Activated T-cell treated with anti-CD3 and anti-CD28 coated beads for 24 hours (primary cell): ENCODE measurements at places on chromosomes 6 and 20.

DNA sequence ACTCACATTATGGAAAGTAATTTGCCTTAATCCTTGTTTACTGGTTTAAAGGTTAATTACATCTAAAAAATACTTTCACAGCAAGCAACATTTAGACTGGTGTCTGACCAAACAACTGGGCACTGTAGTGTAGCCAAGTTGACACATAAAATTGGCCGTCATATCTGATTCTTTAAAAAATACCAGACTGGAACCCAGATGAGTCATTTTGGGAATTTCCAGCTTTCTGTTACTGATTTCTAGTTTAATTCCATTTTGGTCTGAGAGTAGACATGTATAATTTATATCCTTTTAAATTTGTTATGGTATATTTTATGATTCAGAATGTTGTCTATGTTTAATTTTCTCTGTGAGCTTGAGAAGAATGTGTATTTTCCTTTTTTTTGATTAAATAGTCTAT lies 44.1 kb downstream of the SCP2D1 start:
- no peak for DNase-seq

DNA sequence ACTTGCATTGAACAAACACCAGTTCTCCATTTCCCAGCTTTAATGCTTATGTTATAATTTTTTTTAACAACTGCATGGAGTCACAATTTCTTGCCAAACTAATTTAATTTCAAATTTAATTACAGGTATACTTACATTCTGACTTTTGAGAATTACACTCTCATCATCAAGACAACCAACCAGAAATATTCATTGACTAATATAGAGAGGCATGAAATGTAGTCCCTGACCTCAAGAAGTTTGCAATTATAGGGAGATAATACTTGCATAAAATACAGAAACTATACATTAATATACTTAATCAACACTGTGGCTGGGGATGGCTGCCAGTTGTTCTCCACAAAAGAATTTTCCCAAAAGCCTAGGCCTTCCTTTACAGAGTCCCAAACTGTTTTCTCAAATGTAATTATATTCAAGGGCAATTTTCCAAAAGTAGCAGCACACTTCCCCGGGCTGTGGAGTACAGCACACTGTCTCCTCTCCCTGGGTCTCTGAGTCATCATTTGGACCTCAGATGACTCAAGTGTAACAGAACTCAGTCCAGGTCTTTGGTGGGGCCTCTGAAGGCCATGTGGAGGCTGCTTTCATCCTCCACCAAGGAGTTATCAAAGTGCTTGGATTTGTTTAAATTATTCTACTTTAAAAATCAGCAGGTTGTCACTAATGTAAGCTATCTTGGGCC lies 114.1 kb downstream of the KIF16B start:
- DNase-seq: no peak

DNA sequence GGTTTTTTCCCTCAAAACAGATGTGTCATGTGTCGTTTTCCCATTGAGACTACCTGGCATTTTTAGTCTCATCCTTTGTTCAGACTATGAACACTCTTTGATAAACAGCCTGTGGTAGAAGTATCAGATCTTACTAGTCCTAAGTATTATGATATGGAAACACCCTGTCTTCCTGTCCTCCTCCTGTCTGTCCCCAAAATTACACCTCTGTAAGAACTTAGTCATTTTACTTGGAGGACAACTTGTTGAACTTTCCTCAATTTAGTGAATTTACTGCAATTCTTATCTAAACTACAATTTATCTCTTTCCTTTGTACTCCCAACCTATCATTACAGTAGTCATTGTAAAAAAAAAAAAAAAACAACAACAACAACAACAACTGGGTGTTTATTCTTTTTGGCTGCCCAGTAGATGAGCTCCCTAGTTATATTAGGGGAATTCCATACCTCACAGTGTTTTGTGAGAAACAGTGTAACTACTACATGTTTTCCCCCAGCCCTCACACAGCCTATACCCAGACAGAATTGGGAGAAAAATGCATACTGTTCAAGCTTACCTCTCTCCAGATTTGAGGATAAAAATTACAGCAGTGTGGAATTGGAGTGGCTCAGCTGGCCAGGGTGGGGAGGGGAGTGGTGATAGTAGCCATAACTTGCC lies 18.5 kb upstream of the ERVFRD-1 start:
- DNase-seq: no peak

DNA sequence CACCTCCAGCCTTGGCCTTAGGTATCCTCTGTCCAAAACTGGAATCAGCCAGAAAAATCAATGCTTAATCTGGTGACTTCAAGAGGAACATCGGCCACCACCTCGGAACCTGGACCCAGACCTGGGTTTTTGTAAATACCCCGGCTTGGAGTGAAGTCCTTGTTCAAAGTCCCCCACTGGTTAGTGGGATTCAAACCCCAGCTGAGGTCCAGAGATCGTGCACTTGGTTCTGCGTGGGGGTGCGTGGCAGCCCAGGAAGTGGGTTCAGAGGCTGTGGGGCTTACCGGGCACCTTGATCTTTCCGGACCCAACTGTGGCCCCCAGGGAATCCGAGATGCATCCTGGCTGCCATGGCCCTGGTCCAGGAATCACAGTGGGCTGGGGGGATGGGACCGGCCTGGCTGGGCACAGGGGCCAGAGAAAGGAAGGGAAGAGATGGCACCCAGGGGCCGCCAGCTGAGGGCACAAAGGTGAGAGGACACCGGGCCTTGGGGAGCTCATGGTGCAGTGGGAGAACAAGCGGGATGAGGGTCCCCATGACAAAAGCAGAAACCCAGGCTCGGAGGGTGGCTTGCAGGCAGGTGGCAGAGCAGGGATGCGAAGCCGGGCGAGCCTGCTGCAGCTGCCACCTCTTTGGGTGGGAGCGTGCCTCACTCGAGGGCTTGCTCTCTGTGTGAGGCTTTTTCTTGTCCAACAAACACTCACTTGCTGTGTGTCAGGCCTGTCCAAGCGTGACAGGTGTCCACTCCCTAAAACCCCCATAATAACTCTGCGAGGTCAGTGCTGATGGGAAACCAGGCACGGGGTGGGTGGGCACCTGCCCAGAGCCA lies 27.7 kb downstream of the ZBP1 start:
- no peak for DNase-seq

DNA sequence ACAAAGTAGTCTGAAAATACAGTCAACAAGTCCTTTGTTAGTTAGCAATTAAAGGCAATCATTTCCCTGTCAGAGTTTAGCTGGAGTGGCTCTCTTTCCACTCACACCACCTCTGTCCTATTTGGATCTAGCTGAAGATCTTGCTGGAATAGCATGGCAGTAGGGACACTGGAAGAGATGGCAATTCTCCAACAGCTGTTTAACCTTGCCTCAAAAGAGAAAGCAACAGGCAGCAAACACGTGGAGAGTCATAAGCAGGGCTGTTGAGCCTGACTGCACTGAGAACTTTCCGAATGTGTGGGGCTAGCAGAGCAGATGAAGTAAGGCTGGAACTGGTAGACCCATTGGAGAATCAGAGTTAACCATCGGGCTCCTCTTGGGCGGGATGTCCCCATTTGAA lies 38.0 kb upstream of the PRSS35 start:
- DNase-seq: no peak

- peak; percentile 52 for DNase-seq
These were observed 126.8 kb downstream of the IPCEF1 start for GRCh38 chr6:154229786-154230185.

DNA sequence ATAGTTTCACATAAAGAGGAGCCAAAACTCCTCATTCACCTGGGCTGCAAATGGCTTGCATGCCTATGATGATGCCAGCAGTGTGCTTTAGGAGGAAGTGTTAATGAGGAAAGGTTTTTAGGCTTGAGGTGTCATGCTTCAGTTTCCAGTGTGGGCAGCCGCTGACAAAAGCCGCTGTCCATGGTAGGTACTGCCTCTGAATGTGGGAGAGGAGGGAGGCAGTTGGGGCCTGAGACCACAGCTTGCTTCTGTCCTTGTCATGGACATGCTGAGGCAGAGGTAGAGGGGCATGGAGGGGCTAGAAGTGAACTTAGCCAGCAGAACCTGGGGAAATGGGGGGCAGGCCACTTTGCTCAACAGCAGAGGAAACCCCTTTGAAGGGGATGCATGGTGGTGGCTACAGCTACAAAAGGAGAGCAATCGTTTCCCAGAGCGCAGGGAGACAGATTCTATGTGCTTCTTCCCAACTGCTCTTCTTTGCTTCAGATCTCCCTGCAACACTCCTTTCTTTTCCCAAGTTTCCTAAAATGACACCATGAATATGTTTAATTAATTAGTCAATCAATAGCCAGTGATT lies 372.1 kb upstream of the CNR1 start:
- no peak for DNase-seq

DNA sequence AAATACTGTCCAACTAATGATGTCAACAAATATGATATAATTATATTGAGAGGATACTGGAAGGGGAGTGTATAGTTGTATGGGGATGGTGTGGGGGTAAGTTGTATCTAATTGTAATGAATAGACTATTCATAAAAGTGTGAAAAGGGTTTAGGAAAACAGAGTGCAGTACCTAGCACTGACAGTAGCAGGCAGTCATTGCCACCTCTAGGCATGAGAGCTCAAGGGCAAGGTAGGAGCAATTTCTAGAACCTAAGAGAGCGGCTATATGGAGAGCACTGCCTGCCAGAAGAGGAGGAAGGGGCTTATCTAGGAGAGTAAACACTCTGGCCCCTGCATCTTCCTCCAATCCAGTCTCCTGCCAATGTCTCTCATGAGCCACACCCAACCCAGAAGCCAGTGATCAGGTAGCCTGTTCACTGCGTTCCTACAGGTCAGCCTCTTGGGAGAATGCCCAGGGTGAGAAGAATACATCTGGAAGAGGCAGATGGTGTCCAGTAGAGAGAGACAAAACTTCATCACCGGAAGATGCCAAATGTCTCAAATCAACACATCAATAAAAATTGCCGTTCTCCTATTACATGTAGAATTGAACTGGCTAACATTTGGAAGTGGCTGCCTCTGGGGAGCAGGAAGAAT lies 200.0 kb downstream of the LY86 start:
- DNase-seq: no peak

GRCh38 chr6:131755597-131755996 lies 44.8 kb upstream of the CTAGE9 start:
- no peak for DNase-seq

- DNase-seq: no peak
These were observed 30.7 kb downstream of the CBLN4 start for GRCh38 chr20:55974491-55975202.

DNA sequence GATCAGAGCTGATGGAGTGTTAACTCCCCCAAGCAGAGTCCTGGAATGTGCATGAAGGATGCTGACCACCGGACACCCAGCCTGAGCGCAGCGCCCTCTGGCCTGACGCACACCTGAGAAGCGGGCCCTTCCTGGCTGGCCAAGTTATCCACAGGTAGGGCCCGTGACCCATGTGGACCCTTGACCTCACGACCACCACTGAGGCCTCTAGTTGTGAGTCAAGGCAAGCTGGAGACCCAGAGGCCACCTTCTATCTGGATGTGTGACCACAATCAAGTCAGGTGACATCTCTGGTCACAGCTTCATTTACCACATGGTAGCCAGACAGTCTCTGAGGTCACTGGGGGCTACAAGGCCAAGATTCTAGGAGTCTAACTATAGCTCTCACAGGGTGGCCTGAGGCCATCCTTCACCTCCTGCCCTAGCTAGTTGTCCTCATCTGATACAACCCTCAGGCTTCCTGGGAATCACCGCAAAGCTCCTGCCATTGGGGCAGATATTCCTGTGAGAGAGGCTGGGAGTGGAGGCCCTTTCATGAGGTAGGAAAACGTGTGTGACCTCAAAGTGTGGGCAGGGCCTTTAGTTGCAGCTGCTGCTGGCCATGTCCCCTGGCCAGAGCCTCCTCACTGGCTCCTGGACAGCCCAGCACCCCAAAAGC lies 53.1 kb downstream of the DSTN start:
- DNase-seq: no peak

- DNase-seq: no peak
These were observed 55.6 kb downstream of the GOPC start for GRCh38 chr6:117546674-117547073.

DNA sequence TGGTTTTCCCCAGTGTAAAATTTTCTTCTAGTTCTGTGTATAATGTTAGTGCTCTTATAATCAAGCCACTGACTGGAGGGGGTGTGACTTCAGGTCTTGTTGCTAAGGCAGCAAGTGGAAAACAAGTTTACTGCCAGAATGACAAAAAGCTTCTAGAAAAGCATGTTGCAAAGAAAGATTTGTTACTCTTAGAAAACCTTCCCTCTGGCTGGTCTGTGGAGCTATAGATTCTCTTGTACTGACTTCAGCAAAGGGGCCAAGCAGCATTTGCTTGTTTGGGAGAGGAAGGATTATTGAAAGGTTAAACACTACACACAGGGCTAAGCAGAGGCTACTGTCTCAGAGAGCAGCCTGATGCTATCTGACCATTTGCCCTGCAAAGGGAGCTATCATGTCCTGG lies 288.8 kb downstream of the BTBD9 start:
- no peak for DNase-seq

DNA sequence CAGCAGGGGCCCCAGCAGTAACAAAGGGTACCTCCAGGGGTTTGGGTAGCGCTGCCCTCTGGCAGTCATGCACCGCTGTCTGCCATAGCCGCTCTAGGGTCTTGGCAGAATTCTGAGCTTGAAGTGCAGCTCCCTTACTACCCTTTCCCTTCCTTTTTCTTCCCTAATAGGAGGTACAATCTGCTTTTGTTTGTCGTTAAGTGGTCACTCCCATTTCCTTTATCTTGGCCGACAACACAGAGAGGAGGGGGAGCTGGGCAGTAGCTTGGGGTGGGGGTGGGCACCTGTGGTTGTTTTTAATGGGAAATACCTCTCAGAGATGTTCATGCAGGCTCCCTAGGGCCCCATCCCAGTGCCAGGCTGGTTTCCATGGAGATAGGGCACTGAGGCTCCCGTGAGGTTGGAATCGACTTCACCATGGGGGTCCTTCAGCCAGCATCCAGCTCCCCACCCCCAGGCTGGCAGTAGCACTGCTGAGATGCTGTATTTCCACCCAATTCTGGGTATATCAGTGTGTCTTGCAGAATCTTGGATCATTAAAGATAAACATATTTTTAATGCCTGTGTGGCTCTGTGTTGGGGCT lies 18.6 kb downstream of the CCDC167 start:
- DNase-seq: no peak

- no peak for DNase-seq
These were observed 9.4 kb downstream of the RAB5IF start for GRCh38 chr20:36614781-36615557.

DNA sequence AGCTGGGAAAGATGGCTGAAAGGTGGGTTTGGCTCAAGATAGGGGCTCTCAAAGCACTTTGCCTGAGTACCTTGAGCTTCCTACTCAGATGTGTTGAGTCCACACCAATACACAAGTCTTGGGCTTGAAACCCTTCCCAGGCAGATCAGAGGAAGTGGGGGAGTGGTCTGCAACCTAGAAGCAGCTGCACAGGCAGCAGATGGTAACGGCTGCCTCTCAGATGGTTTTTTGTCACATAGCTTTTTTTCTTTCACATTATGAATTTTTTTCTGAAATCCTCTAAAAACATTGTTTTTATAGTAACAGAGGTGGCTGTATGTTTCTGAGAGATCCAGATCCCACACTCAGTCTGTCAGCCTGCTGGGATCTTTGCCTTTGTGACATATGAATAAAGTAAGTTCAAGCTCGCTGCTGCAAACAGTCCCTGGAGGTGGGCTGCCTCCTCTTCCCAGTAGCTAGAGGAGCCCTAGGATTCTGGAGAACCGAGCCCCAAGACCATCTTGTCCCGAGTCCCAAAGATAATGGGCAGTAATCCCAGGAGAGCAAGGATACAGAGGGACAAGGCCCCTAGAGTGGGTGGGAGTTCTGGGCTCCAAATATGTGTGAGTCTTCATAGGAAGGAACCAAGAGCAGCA lies 97.1 kb upstream of the TOP1 start:
- no peak for DNase-seq
